Testis (tissue), 5 donors: ENCODE measurements at places on chromosomes 16 and 17. TPM values are rescaled to one million over a fixed set of nuclear protein-coding genes. Genes with fewer than 3 reads are reported as not detected.

DNA sequence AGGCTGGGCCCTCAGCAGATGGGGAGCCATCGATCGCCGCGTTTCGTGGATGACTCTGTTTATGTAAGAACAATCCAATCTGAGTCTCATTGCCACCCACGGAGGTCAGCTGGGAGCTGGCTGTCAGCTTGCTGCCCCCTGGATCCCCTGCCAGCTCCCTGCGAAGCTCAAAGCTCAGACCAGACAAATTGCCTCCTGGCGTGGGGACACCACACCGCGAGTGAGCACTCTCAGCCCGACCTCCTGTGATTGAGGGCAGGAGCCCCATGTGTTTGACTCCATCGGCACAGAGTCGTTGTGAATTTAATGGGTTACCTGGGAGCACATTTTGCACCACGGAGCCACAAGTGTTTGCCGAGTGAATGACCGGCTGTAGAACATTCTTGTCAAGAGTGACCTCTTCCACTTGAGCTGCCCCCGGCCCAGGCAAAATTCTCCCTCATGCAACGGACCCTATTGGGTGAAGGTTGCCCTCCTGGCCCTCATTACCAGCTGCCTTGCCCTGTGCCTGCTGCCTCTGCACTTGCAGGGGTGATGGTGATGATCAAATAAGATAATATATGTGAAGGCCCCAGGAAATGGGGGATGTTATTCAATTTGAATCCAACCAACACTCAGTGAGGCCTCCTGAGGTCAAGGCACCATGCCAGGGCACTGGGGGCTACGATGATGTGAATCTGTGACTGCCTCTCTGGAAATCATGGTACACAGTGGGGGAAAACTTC is 7.6 kb upstream of the GFAP start:
- peaks cover 12% of the 10 kb centered on the region for H3K4me1 ChIP-seq
- no peak overlapping the region for H3K27ac ChIP-seq
- no peaks in the 10 kb centered on the region for H3K27me3 ChIP-seq
- no peak overlapping the region for H3K4me3 ChIP-seq
- H3K36me3 ChIP-seq, result no peaks in the 10 kb centered on the region

DNA sequence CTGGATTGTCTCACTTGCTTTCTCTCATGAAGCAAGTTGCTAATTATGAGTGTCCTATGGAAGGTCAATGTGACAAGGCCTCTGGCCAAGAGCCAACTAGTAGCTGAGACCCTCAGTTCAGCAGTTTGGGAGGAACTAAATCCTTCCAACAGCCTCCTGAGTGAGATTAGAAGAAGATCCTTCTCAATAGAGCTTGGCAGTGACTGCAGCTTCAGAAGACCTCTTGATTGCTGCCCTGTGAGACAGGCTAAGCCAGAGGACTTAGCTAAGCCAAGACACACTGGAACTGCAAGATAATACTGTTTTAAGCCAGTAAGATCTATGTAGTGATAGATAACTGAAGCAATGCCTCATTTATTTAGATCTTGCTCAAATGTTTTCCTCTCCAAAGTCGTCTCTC is 34.3 kb downstream of the PCTP start:
- H3K27ac ChIP-seq, result no peak overlapping the region
- H3K4me3 ChIP-seq, result no peak overlapping the region
- H3K27me3 ChIP-seq, result no peaks in the 10 kb centered on the region
- no peaks in the 10 kb centered on the region for H3K4me1 ChIP-seq
- no peaks in the 10 kb centered on the region for H3K36me3 ChIP-seq

GRCh38 chr16:51109173-51109572 is 41.9 kb downstream of the SALL1 start:
- H3K4me3 ChIP-seq, result no peak overlapping the region
- H3K36me3 ChIP-seq, result no peaks in the 10 kb centered on the region
- H3K27ac ChIP-seq, result no peak overlapping the region

- DNase-seq, result peak; percentile 46
- no peaks in the 10 kb centered on the region for H3K27me3 ChIP-seq
- no peaks in the 10 kb centered on the region for H3K36me3 ChIP-seq
- peak overlapping the region; percentile 10 for H3K4me3 ChIP-seq
- H3K4me1 ChIP-seq, result peaks cover 87% of the 10 kb centered on the region
These were observed 13.7 kb downstream of the RARA start for GRCh38 chr17:40322358-40323315.

DNA sequence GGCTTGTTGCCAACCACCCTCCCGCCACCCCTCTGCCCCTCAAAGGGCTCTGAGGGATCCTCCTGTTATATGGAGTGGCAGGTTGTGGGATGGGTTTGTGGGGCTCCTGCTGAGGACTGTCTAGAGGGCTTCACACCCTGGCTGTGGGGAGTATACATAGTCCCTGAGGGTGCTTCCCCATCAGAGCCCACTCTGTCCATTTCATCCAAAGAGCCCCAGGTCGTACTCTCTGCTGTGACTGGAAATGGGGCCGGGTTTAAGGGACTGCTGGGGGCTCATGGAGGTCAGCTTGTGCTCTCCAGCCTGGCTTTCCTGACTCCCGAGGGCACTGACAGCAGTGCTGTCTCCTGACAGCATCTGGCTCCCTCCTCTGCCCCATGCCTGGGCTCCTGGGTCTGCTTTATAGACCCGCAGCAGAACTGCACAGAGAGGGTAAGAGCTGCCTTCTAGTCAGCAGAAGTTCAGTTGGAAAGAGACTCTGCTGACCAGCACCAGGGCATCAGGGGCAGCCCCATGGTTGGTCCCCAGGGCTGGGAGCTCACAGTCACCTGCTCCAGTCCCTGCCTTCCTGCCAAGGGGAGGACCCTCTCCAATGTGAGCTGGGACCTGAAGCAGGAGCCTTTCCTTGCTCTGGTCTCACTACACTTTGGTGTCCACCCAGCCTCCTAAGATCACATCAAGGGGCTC is 17.8 kb upstream of the TNS4 start:
- H3K36me3 ChIP-seq, result no peaks in the 10 kb centered on the region
- no peak for DNase-seq
- H3K4me1 ChIP-seq, result peaks cover 5% of the 10 kb centered on the region

- peak overlapping the region; percentile 83 for H3K4me3 ChIP-seq
- peak; percentile 43 for DNase-seq
- peak overlapping the region; percentile 68 for H3K27ac ChIP-seq
- no peaks in the 10 kb centered on the region for H3K27me3 ChIP-seq
- peaks cover 17% of the 10 kb centered on the region for H3K4me1 ChIP-seq
These were observed 642 bp downstream of the ZNF205 start for GRCh38 chr16:3112881-3113574.

- H3K4me3 ChIP-seq, result no peak overlapping the region
- H3K27me3 ChIP-seq, result no peaks in the 10 kb centered on the region
- H3K4me1 ChIP-seq, result peaks cover 20% of the 10 kb centered on the region
- H3K36me3 ChIP-seq, result no peaks in the 10 kb centered on the region
These were observed 9.9 kb downstream of the MCRIP1 start for GRCh38 chr17:81822996-81823819.

DNA sequence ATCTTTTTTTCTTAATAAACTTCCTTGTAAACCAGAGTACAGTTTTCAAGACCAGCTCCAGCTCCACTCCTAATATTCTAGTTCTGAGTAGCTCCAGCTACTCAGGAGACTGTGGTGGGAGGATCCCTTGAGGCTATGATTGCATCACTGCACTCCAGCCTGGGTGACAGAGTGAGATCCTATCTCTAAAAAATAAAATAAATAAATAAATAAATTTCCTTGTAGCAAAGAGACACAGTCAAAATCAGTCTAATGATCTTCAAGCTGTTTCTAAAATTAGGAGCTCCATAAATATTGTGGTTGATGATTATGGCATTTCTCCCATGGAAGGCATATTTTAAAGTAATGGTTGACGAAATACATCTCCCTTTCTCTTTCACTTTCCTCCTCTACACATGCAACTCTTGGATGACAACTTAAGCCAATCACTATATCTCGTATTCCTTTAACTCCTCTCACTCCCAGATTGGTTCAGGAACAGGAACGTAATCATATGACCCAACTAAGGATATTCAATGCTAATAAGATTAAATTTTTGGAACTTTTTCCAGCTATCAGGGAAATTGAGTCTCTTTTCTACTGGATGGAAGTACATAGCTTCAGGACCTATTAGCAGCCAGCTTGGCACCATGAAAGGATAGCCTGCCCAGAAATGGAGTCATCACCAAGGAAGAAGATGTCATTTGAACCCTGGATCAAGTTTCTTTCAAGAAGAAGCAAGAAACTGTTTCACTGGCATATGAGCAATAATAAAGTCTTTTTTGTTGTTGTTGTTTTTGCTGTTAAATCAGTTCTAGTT is 42.1 kb upstream of the TAOK1 start:
- no peak overlapping the region for H3K4me3 ChIP-seq
- no peaks in the 10 kb centered on the region for H3K4me1 ChIP-seq
- H3K36me3 ChIP-seq, result no peaks in the 10 kb centered on the region
- no peak for DNase-seq
- no peaks in the 10 kb centered on the region for H3K27me3 ChIP-seq

- no peaks in the 10 kb centered on the region for H3K36me3 ChIP-seq
- no peak overlapping the region for H3K4me3 ChIP-seq
- DNase-seq, result no peak
- H3K27me3 ChIP-seq, result no peaks in the 10 kb centered on the region
- no peak overlapping the region for H3K27ac ChIP-seq
These were observed 11.7 kb upstream of the COX10 start for GRCh38 chr17:14057591-14057990.

- peak; percentile 9 for DNase-seq
- no peak overlapping the region for H3K27ac ChIP-seq
- H3K27me3 ChIP-seq, result no peaks in the 10 kb centered on the region
- no peaks in the 10 kb centered on the region for H3K4me1 ChIP-seq
- H3K36me3 ChIP-seq, result no peaks in the 10 kb centered on the region
- no peak overlapping the region for H3K4me3 ChIP-seq
These were observed 23.4 kb upstream of the RBFOX3 start for GRCh38 chr17:79633993-79634813.

GRCh38 chr17:13520899-13521572 is 80.7 kb downstream of the HS3ST3A1 start:
- H3K27me3 ChIP-seq, result no peaks in the 10 kb centered on the region
- no peaks in the 10 kb centered on the region for H3K4me1 ChIP-seq
- H3K36me3 ChIP-seq, result no peaks in the 10 kb centered on the region

GRCh38 chr17:44687756-44688155 is 1.8 kb downstream of the CCDC43 start:
- no peak overlapping the region for H3K27ac ChIP-seq
- no peak overlapping the region for H3K4me3 ChIP-seq
- H3K36me3 ChIP-seq, result no peaks in the 10 kb centered on the region

- no peaks in the 10 kb centered on the region for H3K36me3 ChIP-seq
- H3K4me3 ChIP-seq, result no peak overlapping the region
- H3K27ac ChIP-seq, result no peak overlapping the region
- H3K27me3 ChIP-seq, result no peaks in the 10 kb centered on the region
- H3K4me1 ChIP-seq, result no peaks in the 10 kb centered on the region
These were observed 27.2 kb downstream of the ZNF594 start for GRCh38 chr17:5164436-5164835.

DNA sequence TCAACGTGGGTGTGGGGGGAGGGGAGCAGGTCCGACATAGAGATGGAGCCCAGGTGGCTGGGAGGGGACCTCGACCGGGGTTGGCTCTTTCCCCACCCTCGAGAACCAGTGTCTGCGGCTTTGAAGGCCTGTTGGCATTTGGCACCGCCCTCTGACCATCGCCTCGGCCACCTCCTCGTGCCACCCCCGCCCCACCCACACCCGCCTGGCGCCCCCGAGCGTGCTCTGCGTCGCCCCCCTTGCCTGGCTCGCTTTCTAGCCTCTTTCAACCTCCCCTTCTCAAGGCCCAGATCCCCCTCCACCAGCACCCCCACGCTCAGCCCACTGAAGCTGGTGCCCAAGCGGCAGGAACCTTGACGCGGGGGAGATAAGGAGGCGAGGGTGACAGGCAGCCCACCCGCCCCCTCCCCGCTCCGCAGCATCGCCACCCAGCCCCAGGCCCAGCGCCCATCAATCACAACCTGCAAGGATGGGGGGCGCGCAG is 619 bp downstream of the CACNB1 start:
- H3K36me3 ChIP-seq, result no peaks in the 10 kb centered on the region
- no peaks in the 10 kb centered on the region for H3K27me3 ChIP-seq
- H3K4me1 ChIP-seq, result peaks cover 45% of the 10 kb centered on the region
- peak overlapping the region; percentile 74 for H3K4me3 ChIP-seq
- peak overlapping the region; percentile 70 for H3K27ac ChIP-seq
- peak; percentile 42 for DNase-seq

GRCh38 chr16:86158688-86159360 is 259.9 kb downstream of the IRF8 start:
- no peak overlapping the region for H3K27ac ChIP-seq
- no peaks in the 10 kb centered on the region for H3K36me3 ChIP-seq
- no peaks in the 10 kb centered on the region for H3K27me3 ChIP-seq
- H3K4me3 ChIP-seq, result peak overlapping the region; percentile 23
- DNase-seq, result no peak
- H3K4me1 ChIP-seq, result no peaks in the 10 kb centered on the region

- H3K4me3 ChIP-seq, result no peak overlapping the region
- no peaks in the 10 kb centered on the region for H3K36me3 ChIP-seq
- DNase-seq, result no peak
- no peaks in the 10 kb centered on the region for H3K27me3 ChIP-seq
- H3K4me1 ChIP-seq, result no peaks in the 10 kb centered on the region
These were observed 59.9 kb downstream of the LITAF start for GRCh38 chr16:11526655-11527350.

- no peak for DNase-seq
- no peaks in the 10 kb centered on the region for H3K27me3 ChIP-seq
- no peaks in the 10 kb centered on the region for H3K4me1 ChIP-seq
- H3K27ac ChIP-seq, result no peak overlapping the region
- H3K4me3 ChIP-seq, result no peak overlapping the region
These were observed 234.2 kb downstream of the TOX3 start for GRCh38 chr16:52312716-52313115.

GRCh38 chr17:38451840-38452529 is 23.7 kb downstream of the ARHGAP23 start:
- no peak overlapping the region for H3K4me3 ChIP-seq
- no peaks in the 10 kb centered on the region for H3K36me3 ChIP-seq
- H3K27ac ChIP-seq, result peak overlapping the region; percentile 19
- DNase-seq, result no peak

DNA sequence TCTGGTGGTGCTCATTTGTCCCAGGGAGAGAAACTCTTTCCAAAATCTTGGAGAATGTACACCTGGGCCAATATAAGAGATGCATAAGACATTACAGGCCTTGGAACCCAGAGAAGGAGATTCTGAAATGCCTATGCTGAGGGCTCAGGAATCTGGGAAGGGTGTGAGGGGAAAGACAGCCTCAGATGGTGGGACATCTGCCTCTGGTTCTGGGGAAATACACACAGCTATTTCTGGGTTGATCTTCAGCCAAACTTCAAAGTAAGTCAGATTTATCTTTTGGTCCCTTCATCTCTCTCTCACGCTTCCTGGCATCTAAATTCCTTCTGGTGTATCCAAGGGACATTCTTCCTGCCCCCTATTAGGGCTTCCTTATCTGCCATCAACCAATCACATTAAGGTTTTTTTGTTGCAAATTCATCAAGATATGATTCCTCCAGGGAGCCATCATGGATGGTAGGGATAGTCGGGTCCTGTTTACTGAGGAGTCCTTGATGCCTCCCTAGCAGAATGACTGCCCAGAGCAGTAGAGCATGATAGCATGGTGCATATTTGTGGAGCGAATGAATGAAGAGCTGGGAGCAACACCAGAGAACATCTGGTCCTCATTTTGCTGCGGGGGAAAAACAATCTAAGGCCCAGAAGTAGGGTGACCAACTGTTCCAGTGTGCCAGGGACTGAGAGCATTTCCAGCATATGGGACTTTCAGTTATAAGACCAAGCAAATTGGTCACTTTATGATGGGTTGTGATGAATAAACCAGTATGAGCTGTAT is 35.7 kb upstream of the DYNLL2 start:
- H3K4me1 ChIP-seq, result no peaks in the 10 kb centered on the region
- H3K4me3 ChIP-seq, result no peak overlapping the region
- H3K27me3 ChIP-seq, result no peaks in the 10 kb centered on the region
- DNase-seq, result no peak
- no peaks in the 10 kb centered on the region for H3K36me3 ChIP-seq
- no peak overlapping the region for H3K27ac ChIP-seq

The CCL7 gene
- total RNA-seq, result not detected

The AHSP gene
- total RNA-seq, result 1.9 TPM

The TXNDC11 gene
- 42.3 TPM for total RNA-seq

The GLIS2 gene
- total RNA-seq, result 6.7 TPM

The MAPT gene
- 6.1 TPM for total RNA-seq

The DPEP2 gene
- total RNA-seq, result 2.7 TPM

The PIK3R5 gene
- 14.0 TPM for total RNA-seq

The HSDL1 gene
- total RNA-seq, result 37.9 TPM
